Erythroblast (primary cell): ENCODE measurements at places on chromosomes 5 and 9.
A peak's percentile ranks its signal among the peaks of the same experiment; 100 is the strongest.

GRCh38 chr9:89277043-89277442 lies 34.0 kb upstream of the CKS2 start:
- no peak for DNase-seq

DNA sequence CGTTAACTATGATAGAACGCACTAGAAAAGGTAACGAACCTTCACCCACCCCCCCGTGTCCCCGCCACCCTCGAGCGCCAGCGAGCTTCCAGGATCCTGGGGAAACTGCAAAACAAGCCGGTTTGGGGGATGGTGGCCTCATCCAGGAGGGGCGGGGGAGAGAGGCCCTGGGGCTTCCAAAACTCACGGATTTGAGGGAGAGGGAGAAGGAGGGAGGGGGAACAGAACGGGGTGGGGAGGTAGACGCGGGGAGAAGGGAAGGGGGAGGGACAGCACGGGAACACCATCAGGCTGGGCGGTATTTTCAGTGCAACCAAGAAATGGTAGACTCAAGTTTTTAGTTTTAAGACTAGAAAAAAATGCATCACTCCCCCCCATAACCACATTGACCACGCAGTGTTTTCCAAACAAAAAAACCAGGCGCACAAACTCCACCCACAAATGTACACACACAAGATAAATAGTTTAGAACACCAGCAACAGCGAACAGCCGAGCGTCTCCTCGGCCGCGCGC lies 1.4 kb downstream of the NRARP start:
- no peak for DNase-seq

DNA sequence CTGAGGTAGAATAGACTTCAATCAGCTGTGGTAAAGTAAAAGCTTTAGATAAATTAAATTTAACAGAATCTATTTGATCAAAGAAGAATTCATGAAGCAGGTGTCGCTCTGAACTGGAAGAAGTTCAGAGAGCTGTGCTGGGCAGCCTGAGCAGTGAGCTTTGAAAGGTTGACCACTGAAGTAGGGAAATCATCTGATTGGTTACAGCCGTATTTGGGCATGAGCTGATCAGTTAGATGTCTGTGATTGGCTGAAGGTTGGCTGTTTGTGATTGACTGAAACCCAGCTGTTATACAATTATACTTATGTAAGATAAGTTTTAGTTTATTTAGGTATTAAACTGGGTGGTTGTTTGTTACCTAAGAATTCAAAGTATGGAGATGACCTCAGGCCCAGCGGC lies 1174.6 kb downstream of the CDH9 start:
- no peak for DNase-seq

- DNase-seq: no peak
These were observed 150.1 kb upstream of the LHFPL2 start for GRCh38 chr5:78798673-78799029.

DNA sequence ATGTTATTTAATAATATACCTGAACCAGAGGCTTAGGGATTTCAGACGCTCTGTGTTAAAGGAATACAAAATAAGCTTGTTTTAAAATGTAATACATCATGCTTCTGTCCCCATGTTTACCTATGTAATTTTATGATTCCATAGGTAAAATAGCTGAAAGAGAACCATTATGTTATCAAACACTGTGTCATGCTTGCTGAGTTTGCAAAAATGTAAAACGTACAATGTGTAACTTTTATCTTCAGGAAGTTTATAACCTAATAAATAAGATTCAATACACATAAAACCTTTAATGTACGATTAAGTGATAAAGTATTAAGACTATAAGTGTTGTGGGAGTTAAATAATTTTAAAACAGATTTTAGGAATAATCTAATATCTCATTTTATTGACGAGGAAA lies 94.1 kb downstream of the COMMD10 start:
- DNase-seq: no peak

DNA sequence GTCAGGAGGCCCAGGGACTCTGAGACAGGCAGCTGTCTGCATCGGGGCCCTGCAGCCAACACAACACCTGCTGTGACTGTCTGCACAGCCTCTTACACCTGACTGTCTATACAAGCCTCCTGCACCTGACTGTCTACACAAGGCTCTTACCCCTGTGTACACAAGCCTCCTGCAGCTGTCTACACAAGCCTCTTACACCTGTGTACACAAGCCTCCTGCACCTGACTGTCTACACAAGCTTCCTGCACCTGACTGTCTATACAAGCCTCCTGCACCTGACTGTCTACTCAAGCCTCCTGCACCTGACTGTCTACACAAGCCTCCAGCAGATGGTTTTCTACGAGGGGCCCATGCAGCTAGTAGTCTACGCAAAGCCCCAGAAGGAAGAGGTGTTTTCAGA lies 18.6 kb downstream of the IRX2 start:
- no peak for DNase-seq

DNA sequence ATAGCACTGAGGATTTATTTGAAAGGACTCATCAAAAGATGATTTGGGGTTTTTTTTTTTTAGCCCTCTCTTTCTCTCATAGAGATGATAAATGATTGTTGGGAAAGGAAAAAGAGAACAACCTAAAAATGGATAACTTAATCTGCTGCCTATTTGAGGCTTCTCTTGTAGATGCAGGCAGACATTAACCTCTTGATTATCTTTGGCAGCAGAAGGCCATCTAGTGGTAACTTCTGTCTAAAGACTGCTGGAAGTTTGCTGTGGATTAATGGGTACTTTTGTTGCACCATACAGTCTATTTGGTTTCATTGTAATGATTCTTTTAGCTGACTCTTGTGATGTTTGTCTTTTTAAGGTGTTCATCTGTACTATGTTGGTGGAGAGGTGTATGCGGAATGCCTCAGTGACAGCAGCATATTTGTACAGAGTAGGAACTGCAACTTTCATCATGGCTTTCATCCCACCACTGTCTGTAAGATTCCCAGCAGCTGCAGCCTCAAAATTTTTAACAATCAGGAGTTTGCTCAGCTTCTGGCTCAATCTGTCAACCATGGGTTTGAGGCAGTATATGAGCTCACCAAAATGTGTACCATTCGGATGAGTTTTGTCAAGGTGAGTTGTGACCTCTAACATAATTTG lies 18.8 kb downstream of the SMIM32 start:
- peak; percentile 59 for DNase-seq

- DNase-seq: peak; percentile 84
These were observed 122.5 kb downstream of the SLC1A3 start for GRCh38 chr5:36728697-36729543.

- DNase-seq: no peak
These were observed 21.8 kb downstream of the CTNNAL1 start for GRCh38 chr9:108991479-108991878.
